ENCODE measurements at places on chromosomes 13 and 19.

DNA sequence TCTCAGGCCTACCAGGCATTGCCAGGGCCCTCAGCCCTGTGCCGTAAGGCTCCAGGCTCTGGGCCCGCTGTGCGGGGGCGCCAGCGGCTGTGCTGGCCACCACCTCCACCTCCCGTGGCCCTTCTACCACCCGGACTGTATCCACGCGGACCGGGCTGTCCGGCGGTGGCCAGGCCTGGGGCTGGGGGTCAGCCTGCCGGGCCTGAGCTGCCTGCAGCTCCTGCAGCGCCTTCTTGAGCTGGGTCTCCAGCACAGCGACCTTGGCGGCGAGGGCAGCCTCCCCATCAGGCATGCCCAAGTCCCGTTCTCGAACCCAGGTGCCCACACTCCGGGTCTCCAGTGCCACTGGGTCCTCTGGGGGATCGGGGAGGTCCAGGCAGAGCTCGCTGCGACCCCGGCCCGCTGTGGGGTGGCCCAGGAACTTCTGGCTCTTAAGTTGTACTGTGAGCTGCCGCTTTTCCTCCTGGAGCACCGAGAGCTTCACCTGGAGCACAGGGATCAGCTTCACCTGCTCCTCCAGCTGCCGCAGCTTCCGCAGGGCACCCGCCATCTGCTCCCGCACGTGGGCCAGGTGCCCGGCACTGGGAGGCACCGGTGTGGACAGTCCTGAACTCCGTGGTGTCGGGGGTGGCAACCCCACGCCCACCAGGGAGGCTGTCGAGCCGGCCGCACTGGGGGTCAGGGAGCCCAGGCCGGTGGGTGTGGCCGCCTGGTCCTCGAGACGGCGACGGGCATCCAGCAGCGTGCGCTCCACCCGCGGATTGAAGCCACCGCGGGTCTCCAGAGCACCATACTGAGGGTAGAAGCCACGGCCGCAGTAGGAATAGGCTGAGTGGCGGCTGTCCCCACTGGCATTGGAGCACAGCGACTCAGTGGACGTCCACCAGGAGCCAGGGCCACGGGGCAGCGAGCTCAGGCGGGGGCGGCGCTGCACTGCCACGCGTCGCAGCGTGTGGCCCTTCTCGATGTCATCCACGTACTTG is 4.1 kb downstream of the KANK2 start:
- DNase-seq = no peak

DNA sequence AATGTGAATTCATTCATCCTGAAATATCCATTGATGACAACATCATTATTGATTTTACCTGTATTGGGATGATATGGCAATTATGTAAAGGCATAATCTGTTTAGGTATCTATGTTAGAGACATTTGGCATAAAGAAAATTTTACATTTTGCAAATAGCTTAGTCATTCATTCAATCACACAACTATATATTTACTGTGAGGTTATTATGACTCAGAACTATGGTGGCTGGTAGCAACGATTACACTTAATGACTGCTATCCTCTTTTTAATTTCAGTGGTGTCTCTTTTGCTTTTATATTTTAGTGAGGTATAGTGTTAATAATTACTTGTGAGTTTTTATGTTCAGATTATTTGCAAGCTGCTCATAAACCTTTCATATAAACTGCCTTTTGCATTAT is 955.9 kb downstream of the SLITRK6 start:
- DNase-seq = no peak

DNA sequence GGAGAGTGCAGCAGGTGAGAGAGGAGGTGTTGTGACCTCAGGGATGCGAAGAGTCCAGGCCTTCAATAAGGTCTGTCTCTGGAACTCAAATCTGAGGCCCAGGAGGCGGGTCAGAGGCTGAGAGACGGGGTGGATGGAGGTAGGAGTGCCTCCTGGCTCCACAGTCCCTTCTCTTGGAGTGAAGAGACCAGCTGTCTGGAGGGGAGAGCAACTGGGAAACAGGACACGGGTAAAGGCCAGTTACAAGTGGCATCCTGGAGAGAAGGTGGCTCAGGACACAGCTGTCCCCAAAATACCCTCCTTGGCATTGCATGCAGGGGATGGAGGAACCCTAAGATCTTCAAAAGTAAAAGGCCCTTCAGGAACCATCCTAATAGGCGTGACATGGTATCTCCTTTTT is 19.2 kb downstream of the PDE4A start:
- no peak for DNase-seq

DNA sequence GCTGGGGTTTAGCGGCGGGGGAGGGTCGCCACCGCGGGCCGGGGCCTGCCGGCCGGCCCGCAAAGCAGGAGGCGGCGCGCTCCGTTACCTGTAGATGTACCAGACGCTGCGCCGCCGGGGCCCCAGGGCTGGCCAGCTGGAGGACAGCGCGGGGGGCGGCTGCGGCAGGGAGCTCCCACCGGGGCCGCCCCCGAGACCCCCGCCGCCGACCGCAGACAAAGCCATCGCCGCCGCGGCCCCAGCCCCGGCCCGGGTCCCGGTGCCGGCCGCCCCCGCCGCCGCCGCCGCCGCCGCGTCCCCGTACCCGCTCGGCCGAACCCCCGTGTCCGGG is 24.8 kb downstream of the SHANK1 start:
- no peak for DNase-seq

GRCh38 chr19:43688059-43688701 is 18.2 kb upstream of the PLAUR start:
- no peak for DNase-seq

DNA sequence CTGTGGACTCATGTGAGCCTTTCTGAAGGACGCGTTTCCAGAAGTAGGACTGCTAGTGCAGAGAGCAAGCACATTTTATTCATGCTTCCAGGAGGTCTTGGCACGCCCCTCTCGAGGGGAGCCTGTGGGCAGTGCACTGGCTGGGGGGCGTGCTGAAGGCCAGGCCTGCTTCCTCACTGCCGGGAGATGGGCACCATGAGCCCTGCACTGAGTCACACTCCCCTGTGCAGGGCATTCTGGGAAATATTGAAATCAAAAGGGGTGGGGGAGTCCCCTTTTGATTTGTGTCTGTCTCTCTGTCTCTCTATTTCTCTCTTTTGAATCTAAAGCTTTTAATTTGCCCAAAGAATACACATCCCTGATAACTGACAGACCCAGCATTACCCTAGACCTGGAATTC is 34.0 kb downstream of the DPF1 start:
- DNase-seq = no peak

DNA sequence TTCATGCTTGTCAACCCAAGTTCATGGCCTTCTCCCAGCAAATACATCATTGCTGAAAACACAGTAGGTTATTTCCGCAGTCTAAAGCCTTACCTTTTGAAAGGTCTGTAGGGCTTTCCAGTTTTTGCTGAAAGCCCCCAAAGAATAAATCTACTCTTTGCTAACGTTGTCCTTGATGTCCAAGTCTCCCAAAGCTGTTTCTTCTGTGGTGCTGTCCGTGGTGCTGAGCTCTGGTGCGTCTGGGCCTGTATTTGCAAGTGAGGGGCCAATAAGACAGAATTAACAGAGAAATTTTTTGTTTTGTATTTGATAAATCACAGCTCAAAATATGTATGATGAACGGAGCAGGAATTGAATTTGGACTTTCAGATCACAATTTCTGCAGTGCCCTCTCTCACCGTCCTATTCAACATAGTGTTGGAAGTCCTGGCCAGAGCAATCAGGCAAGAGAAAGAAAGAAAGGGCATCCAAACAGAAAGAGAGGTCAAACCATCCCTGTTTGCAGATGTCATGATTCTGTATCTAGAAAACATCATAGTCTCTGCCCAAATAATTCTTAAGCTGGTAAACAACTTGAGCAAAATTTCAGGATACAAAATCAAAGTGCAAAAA is 9.8 kb upstream of the LGALS16 start:
- no peak for DNase-seq

GRCh38 chr19:39951686-39952085 is 17.3 kb upstream of the FCGBP start:
- DNase-seq = no peak

GRCh38 chr19:7450243-7451223 is 38.3 kb downstream of the PEX11G start:
- DNase-seq = no peak

DNA sequence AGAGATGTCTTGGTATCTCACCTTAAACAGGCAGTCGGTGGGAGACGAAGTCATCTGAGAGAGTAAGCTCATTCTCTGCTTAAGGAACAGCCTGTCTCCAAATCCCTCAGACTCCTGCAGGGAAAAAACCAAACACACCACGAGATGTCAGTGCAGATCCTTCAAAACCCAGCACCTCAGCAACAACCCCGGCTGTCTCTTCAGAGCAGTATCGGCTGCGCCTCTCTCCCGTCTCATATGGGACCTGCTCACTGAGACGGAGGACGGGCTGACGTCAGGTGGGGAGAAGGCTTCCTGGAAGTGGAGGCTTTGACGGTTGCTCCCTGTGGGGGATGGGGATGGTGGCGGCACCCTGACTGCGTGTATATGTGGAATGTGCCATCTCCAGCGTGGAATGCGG is 43.6 kb downstream of the ANKRD27 start:
- DNase-seq = no peak

DNA sequence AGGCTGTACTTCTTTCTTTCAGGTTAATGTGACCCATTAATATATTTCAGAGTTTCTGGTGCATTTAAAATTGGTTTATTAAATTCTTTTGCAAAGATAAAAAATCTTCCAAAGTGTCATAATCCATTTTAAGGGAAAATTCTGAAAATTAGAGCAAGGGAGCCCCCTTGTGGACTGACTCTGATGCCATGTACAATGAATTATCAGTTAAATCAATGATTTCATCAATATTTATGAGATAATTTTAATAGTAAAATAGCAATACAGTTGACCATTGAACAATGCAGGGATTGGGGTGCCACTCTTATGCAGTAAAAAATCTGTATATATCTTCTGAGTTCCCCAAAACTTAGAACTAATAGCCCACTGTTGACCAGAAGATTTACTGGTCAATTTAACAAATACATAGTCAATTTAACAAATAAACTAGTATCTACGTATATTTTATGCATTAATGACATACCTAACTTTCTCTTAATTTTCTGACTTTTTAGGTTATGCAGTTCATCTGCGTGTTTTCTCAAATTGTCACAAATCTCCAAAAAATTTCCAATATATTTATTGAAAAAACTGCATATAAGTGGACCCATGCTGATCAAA is 479.1 kb upstream of the MIR17HG start:
- no peak for DNase-seq

GRCh38 chr19:47458672-47459071 is 13.0 kb downstream of the SLC8A2 start:
- no peak for DNase-seq

DNA sequence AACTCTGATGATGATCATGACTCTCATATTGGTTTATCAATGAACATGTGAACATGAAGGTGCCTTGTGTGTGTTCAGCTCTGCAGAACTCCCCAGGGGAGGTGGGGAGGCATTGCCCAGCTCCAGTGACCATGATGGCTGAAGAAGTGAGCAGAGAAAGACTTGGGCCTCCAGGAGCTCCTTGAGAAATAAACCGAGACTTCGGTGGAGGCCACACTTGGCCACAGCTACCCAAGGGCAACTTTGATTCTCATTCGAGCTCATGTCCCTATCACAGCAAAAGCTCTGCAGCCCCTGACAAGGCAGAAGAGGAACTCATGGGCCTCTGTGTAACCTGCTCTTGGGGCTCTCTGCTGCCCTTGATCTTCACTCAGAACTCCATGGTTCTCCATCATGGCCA is 44.1 kb upstream of the ZNF536 start:
- no peak for DNase-seq
